ENCODE measurements at places on chromosomes 13 and 19.

DNA sequence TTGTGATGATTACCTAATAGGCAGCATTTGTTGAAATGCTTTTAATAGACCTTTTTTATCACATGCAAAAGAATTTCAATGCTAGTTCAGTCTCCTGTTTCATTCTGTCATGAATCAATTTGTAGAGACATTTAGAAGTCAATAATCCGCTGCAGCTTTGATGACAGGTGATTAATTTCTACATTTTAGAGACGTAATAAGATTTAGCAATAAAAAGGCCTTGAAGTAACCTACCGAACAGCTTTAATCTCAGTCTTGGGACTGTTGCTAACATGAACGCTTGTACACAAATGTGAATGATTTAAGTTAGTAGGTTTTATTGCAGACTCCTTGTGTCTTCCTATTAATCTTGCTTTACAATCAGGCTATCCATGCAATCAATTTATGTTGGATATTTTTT lies 186.5 kb downstream of the MZT1 start:
- no peak for ATAC-seq

GRCh38 chr19:45884682-45885555 lies 1.0 kb downstream of the IRF2BP1 start:
- ATAC-seq = no peak

GRCh38 chr13:38951525-38952313 lies 38.9 kb downstream of the STOML3 start:
- ATAC-seq = no peak

DNA sequence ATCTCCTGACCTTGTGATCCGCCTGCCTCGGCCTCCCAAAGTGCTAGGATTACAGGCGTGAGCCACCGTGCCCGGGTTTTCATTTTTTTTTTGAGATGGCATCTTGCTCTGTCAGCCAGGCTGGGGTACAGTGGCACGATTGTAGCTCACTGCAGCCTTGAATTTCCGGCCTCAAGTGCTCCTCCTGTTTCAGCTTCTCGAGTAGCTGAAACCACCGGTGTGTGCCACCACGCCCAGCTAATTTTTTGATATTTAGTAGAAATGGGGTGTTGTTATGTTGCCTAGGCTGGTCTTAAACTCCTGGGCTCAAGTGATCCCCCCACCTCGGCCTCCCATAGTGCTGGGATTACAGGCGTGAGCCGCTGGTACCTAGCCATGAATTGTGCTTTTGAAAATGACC lies 5.9 kb downstream of the ADAT3 start:
- no peak for ATAC-seq

- no peak for ATAC-seq
Measured at GRCh38 chr13:101454767-101455166, 2.3 kb downstream of the ITGBL1 start.

GRCh38 chr13:111325941-111326620 lies 5.6 kb downstream of the TEX29 start:
- ATAC-seq = no peak

- no peak for ATAC-seq
Measured at GRCh38 chr19:29255912-29256311, 43.0 kb upstream of the UQCRFS1 start.

DNA sequence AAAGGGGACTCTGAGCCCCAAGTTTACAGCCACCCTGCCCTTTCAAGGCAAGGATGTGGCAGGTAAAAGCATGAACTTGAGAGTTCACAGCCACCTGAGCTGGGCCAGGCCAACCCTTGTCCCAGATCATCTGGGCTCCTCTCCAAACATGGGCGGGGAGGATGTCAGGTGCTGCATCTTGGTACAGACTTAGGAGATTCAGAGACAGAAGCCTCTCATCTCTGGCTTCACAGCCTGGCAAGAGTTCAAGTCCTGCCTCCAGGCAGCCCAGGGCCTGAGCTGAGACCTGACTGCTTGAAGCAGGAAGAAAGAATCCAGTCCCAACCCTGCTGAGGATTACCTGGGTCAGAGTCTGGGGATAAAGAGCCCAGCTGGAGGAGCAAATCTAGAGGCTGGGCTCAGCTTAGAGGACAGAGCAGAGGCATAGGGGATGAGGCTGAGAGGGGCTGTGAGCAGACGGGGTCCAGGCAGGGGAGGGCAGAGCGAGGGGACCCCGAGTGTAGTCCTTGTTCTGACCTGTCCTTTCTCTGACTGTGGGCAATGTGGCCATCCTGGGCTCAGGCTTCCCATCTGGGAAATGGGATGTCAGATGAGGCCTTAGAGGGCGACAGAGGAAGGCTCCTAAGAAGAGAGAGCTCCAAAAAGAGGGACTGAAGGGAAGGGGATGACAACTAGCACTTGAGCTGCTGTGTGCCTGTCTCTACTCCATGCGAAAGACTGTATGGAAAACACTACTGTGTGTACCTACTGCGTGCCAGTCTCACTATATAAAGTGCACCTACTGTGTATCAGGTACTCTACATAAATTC lies 6.6 kb upstream of the OR10H5 start:
- ATAC-seq = no peak

DNA sequence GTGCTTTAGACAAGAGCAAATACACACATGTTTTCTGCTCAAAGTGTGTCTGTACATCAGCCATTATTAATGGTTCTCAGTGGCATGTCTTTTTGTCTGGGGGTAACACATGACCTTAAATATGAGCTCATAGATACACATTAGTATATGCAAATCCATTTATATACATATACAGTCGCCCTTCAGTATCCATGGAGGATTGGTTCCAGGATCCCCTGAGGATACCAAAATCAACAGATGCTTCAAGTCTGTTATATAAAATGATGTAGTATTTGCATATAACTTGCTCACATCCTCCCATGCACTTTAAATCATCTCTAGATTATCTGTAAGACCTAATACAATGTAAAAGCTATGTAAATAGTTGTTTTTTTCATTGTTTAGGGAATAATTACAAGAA lies 298.1 kb downstream of the OLFM4 start:
- no peak for ATAC-seq

- no peak for ATAC-seq
Measured at GRCh38 chr19:3253270-3253669, 28.8 kb downstream of the CELF5 start.

- no peak for ATAC-seq
Measured at GRCh38 chr13:49348751-49349150, 95.1 kb downstream of the CAB39L start.

- ATAC-seq = peak; percentile 61
Measured at GRCh38 chr19:4057931-4058692, 8.6 kb downstream of the ZBTB7A start.

DNA sequence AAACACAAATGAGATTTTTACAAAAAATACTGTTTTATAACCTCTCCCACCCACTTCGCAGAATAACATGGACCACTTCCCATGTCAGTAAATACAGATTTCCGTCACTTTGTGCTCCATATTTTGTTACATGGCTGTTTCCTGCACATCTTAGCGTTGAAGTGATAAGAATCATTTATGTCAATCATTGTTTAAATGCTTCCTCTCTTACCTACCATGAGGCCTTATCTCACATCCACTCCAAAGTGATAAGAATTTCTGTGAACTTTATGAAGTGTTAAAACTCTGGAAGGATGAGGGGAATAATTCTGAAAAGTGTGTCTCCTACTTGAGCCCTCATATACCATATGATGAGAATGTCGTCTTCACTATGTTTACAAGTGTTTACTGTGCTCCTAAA lies 36.6 kb upstream of the IL17D start:
- no peak for ATAC-seq

GRCh38 chr19:11016631-11017030 lies 55.8 kb downstream of the SMARCA4 start:
- no peak for ATAC-seq

DNA sequence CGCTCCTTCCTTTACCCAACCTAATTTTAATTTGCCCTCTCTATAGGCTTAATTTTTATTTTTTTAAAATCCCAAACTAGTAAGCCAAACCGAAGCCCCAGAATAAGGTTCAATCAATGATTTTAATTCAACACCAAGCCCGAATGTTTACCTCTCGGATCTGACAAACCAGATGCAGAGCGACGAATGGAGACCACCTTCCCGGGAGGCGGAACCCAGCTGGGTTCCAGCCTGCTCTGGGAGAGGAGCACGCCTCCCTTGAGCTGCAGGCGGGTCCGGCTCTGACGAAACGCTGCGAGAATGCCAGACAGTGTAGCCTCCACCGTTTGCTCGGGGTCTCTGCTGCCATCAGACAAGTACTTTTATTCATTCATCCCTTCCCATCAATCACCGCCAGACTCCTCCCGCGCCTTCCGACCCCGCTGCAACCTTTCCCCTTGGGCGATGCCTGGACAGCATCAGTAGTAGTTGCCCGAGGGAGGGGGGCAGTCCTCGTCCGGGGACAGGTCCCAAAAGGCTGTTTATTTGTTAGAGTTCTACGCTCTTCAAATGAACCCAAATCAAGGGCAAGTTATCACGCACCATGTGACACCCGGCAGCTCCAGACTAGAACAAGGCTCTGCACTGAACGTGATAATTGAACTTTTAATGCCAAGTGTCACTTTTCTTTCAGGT lies 752 bp upstream of the EDNRB start:
- peak; percentile 25 for ATAC-seq

DNA sequence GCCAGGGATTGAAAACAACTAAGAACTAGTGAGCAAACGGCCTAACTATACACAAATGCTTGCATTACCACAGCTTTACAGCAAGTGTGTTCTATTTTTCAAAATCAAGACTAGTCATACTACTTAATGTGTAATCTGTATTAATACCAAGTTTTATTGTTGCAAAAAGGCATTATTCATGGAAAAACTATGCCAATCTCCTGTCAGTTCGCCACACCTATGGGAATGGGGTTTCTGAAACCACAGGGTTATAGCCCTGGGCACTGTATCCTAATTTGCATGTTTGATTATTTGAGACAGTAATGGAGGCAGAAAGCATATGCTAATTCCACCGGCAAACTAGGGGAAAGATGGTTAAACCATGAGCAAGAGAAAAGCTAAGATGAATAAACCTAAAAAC lies 14.3 kb downstream of the GAS6 start:
- ATAC-seq = no peak

DNA sequence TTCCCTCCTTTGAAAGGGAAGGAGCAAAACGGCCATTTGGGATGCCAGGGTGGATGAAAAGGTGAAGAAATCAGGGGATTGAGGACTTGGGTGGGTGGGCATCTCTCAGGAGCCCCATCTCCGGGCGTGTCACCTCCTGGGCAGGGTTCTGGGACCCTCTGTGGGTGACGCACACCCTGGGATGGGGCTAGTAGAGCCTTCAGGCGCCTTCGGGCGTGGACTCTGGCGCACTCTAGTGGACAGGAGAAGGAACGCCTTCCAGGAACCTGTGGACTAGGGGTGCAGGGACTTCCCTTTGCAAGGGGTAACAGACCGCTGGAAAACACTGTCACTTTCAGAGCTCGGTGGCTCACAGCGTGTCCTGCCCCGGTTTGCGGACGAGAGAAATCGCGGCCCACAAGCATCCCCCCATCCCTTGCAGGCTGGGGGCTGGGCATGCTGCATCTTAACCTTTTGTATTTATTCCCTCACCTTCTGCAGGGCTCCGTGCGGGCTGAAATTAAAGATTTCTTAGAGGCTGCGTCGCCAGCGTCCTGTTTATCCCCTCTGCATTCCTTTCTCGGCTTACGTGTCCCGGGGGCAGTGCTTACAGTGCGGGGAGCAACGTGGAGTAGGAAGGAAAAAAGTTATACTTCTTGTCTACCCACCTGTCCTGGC lies 15.2 kb upstream of the S1PR4 start:
- peak; percentile 90 for ATAC-seq

- peak; percentile 62 for ATAC-seq
Measured at GRCh38 chr19:30227661-30228112, 144.5 kb upstream of the ZNF536 start.

- no peak for ATAC-seq
Measured at GRCh38 chr19:42226886-42227285, 6.8 kb downstream of the ZNF526 start.

DNA sequence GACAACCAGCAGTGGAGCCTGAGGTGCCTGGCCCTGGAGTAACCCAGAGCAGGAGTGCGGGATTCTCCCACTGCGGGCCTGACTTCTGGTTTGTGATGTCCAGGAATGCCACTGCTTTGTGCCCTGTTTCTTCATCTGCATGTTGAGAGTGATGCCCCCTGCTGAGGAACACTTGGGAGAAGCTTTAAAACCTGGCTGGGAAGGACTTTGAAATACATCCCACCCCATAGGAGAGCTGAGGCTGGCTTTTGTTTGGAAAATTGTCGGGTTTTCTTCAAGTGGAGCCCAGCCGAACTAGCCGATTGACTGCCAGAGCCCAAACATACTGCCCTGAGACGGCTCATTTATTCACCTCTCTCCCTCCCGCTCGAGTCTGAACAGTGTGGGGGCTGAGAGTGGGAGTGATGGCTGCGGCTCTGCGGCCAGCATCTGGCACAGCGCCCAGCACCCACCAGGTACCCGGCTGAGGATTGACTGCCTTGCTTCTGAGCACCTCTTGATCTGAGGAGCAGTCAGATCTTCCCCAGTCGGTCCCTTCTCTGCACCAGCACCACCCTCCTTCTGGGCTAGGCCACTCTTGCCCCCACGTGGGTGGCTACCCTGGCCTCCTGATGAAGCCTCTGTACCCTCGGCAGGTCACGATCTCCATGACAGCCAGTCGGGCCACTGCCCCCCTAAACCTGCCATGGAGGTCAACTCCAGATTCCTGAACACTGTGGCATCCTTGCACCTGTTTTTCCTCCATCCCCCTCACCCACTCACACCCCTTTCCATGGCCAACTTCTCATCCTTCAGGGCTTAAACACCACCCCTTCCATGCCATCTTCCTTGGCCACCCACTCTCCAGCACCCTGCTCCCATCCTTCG lies 148.9 kb downstream of the SIPA1L3 start:
- no peak for ATAC-seq

- no peak for ATAC-seq
Measured at GRCh38 chr13:108176685-108177274, 38.6 kb downstream of the LIG4 start.

DNA sequence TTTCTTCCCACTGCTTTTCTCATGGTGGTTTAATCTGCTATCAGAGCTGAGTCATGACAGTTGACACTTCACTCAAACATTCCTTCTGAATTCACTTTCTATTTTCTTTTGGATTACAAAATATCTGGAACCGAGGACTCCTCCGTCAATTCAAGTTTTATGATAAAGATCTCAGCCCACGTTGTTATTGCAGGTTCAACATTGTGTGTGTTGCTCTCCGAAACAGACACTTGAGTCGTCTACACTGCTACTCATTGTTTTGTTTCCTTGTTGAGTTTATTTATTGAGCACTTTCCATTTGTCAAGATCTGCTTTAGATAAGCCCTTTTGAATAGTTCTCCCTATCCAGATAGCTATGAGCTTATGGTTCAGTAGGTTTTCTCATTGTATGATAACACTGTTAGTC lies 636.1 kb upstream of the GPC6 start:
- ATAC-seq = no peak

DNA sequence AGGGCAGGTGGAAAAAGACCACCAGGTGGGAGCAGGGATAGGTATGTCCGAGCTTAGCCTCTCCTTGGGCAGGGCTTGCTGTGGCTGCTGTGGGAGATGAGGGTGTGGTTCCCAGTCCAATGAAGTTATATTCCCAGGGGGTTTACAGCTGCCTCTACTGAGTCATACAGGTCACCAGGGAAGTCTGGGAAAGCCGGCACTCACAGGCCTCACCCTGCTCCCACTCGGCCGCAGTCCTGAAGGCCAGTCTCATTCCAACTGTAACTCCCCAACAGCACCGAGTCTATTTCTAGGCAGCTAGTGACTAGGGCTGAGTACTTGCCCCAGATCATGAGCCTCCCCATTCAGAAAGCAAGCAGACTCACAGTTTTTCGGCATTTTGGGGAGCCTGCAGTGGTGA lies 77.1 kb downstream of the FNDC3A start:
- ATAC-seq = no peak

All from activated CD4-positive, CD25-positive, alpha-beta regulatory T cell treated with anti-CD3 and anti-CD28 coated beads, Interleukin-2, amount 50 U/mL, for 24 hours (primary cell).